Activated CD4-positive, alpha-beta memory T cell treated with anti-CD3 and anti-CD28 coated beads, Interleukin-2, amount 10 ng/mL, durations not matched to agents 7 days and 5 days (primary cell): ENCODE measurements at places on chromosomes 2 and 18.

GRCh38 chr2:151971301-151972051 lies 127.4 kb downstream of the CACNB4 start:
- no peak for DNase-seq

- DNase-seq = peak; percentile 25
Measured at GRCh38 chr18:76426737-76427305, 68.2 kb downstream of the ZNF516 start.

DNA sequence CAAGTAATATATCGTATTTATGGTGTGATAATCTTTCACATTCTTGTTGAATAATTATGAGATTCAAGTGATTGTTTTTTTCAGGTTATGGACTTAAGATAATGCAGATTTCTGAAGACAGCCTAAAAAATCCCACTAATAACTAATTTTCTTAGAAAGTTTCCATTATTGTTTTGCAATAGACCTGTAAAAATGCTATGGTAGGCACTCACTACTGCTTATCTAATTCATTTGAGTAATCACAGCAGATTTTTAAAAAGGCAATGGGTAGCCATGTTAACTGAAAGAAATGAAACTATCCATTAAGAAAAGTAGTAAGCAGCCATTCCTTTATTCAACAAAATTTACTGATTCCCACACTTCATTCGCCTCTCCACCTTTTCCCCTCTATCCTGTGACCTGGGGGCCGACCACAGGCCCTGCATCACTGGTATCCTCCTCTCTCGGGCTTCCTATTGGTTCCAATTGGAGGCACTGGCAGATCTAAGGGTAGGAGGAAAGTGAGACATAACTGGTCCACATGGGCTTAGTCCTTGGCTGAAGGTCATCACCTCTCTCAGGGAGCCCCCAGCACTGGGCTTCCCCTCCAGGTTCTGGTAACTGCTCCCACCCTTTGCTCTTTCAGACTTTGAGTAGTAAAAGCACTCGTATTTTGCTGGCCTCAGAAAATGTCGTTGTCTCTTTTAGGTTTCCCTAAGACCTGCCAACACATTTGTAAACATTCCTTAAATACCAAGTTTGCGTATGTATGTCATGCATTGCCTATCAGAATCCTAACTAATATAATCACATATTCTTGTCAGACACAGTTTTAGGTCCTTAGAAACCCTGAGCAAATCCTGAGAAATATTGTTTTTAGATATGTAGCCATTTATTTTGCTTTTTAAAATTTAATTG lies 18.5 kb downstream of the RBMS1 start:
- no peak for DNase-seq

DNA sequence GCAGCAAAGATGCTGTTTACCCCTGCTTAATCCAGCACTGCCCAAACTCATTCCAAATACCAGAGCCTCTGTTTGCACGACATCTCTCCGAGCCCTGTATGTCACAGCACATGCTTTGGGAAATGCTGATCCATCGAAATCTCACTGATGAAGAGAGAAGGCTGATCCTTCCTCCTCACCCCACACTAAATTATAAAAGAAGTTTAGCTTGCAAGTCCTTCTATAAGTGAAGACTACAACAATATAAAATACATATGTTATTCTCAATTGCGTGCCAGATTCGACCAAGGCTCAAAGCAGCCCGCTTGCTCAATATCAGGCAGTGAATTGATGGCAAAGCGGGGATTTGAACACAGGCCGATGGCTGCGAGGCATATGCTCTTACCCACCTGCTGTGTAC lies 30.7 kb upstream of the SLC35F6 start:
- DNase-seq = no peak

GRCh38 chr2:26215833-26216232 lies 28.6 kb downstream of the HADHA start:
- no peak for DNase-seq

- no peak for DNase-seq
Measured at GRCh38 chr2:123732563-123732962, 292.5 kb upstream of the CNTNAP5 start.

DNA sequence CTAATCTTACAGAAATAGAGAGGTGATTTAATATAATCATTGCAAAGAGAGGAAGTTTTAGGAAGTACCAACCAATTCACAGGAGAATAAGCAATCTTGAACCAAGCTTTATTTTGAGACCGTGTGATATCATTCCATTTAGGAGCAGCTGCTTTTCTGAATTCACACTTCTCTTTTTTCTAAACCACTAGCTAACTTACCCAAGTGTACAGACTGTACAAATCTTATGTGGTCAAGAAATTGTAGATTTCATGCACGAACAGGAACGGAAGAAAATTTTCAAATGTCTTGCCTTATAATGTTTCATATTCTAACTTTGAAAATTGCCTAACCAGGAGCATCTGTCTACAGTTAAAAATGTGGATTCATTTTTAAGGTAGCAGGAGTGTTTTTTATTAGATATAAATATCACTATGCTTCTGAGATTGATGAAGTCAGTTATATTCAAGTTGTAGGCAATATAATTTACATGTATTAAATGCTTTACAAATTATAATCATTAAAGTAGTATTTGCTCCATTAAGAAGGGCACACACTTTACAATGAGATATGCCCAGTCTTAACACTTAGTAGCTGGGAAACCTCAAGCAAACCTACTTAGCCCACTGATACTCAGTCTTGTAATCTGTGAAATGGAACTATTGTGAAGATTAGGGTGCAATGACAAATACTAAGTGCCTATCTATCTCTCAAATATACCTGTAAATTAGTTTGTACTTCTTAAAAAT lies 302.2 kb upstream of the STON1 start:
- no peak for DNase-seq

DNA sequence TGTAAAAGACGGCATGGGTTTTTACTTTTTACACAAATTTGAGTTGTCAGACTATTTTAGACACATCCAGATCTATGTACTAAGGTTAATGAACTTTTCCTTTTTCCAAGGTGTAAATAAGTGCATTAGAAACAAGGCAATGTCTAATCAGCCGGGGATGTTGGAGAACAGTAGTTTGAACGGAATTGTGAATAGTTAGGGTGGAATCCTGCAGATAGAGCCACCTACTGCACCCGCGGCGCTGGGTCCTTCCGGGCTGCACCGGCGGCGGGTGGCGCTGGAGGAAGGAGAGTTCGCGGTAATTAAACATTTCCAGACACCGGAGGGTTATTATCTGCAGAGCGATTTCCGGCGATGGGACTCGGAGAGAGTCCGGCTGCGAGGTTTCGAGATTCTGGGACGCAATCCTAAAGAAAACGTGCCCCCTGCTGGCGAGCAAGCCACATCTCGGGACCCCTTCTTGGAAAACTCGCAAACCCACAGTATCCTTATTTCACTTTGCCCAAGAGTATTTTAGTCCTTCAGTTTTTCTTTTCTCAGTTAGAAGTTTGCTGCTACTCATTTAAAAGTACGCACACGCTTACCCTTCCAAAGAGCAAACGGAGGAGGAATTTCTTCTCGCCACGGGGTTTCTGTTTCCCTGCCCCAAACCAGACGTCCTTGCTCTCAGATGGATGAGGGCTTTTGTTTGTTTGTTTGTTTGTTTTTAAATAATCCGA lies 4.5 kb upstream of the OSR1 start:
- DNase-seq = peak; percentile 41

DNA sequence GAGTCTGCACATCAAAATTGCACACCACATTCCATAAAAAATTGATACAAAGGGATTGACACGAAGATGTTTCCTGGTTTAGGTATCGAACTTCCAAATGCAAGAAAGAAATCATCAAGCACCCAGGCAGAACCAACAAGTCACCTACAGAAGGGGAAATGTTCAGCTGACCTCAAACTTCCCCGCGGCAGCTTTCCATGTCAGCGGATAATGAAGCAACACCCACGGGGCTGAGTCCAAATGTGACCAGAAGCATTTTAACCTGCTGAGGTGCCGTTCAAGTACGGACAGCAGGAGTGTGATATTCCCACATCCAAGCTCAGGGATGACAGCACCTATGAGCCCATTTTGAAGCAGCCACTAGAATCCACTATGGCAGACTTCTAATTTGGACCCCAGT lies 124.9 kb downstream of the GALNT14 start:
- DNase-seq = no peak

DNA sequence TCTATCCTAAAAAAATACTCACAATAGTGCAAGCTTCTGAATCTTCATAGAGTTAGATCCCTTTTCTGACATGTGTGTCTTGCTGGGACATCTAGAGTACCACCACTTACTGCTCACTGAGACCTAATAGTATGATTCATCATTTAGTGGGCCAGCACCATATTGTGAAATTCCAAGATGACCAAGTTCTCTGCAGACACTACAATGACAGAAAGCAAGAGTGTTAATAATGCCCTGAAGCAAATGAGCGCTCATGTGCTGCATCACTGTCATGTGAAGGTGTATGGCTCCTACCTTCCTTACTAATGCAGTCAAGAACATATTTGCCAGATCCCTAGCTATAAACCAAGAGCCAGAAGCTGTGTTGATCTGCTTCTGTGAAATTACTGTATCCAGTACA lies 606.2 kb upstream of the NXPH2 start:
- no peak for DNase-seq

GRCh38 chr18:70332694-70333093 lies 43.8 kb downstream of the SOCS6 start:
- no peak for DNase-seq

DNA sequence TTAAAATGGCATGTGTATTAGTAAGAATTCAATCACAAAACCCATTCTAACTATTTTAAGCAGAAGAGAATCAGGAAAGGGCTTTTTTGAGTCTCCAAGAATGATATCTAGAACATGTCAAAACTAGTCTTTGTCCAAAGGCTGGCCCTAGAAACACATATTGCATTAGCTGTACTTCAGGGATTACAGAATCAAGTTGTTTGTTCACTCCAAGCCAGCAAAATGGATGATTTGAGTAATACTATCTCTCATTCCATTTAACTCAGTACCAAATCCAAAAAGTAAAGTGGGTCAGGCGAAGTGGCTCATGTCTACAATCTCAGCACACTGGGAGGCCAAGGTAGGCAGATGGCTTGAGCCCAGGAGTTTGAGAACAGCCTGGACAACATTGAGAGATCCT lies 41.3 kb downstream of the ATF2 start:
- no peak for DNase-seq

- DNase-seq = peak; percentile 60
Measured at GRCh38 chr2:96806468-96807126, 9.5 kb upstream of the CNNM3 start.

DNA sequence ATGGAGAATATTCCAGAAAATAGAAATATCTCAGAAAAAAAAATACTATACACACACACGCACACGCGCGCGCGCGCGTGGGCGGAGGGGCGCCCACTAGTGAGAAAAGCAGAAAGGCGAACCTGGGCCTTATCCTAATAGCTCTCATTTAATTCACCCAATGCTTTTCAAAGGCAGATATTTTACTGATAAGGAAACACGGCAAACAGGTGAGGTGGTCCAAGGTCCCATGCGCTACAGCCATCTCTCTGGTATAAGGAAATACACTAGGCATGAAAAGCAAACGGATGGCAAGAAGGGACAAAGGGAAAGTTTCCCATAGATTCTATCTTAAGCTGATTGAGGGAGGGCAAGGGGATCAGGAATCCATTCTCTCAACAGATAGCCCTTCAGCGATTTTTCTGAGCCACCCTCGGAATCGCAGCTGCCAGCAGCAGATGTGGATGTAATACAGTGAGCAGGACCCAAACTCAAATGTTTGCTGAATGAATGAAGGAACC lies 136.7 kb downstream of the TMEM247 start:
- DNase-seq = no peak

DNA sequence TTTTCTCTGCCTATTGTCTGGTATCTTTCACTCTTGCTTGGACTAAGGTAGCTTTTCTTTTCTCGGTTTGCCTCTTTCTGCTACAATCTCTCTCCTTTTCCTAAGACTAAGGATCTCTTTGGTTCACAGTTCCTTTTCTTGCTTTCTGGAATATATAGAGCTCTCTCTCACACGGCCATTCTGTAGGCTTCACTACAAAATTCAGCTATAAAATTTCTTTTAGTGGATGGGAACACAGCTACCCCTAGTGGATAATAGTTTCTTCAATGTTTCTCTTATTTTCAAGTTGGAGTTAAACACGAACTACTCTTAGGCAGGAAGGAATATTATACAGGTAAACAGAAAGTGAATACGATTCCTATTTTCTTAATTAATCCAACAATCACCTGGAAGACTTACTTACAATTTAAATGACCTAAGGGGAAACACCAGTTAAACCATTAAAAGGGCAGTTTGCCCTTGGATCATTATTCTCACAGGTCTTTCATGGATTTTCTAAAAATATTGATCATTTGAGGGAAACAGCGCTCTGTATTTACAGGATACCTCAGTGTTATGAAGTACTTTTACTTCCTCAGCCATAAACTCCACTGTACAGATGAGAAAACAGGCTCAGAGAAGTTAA lies 140.5 kb downstream of the LRP2 start:
- no peak for DNase-seq

GRCh38 chr2:74571058-74571457 lies 16.5 kb downstream of the DOK1 start:
- DNase-seq = no peak

- no peak for DNase-seq
Measured at GRCh38 chr18:9933865-9934264, 20.0 kb downstream of the VAPA start.

DNA sequence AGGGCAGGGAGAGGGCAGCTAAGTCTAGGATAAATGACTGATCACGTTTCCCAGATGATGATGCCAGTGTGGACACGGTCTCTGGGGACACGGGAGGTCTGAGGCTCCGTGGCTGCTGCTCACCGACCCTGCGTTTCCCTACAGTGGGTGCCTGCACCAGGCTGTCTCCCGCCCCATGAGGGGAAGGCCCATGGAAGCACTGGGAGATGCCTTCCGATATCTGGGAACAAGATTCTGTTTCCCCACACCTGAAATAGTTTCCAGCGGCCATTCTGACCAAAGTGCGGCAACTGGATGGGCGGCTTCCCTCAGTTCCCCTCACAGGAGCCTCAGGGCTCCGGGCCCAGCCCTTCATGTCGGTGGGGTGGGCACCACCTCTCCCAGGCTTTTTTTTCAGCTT lies 83.1 kb downstream of the EDAR start:
- DNase-seq = no peak

DNA sequence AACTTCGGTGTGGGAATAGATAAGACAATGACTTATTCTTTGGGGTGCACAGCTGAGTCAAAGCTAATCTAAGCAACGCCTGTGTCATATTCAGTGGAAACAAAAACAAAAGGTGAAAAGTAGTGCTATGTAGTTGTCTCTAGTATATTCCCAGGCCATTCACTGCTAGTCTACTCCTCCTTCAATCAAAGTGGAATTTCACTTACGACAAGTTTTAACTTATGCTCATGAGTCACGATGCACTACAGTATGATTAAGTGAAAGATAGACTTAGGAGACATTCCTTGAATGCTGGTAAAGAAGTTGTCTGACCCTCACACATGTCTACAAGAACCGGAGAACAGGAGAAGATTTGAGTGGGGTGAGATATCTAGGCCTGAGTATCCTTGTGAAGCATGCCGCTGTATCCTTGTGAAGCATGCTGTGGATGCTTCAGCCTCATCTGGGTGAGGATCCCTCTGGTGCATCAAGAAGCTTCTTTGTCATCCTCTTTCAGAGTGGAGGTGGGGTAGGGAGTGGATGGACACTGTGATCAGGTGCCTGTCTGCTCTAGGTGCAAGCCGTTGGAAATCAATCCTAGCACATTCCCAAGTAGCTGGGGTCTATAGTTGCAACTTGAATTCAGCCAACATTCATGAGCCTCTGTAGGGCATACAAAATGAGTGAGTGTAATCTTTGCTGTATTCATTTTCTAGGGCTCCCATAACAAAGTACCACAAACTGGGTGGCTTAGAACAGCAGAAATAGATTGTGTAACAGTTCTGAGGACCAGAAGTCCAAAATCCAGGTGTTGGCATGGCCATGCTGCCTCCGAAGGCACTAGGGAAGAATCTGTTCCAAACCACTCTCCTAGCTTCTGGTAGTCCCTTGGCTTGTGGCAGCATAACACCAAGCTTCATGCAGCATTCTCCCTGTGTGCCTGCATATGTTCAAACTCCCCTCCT lies 173.5 kb upstream of the FN1 start:
- no peak for DNase-seq
